Peyer's patch (tissue), 4 donors: ENCODE measurements at places on chromosomes 2 and 18. TPM values are rescaled to one million over a fixed set of nuclear protein-coding genes. Genes with fewer than 3 reads are reported as not detected.
A peak's percentile ranks its signal among the peaks of the same experiment; 100 is the strongest.

DNA sequence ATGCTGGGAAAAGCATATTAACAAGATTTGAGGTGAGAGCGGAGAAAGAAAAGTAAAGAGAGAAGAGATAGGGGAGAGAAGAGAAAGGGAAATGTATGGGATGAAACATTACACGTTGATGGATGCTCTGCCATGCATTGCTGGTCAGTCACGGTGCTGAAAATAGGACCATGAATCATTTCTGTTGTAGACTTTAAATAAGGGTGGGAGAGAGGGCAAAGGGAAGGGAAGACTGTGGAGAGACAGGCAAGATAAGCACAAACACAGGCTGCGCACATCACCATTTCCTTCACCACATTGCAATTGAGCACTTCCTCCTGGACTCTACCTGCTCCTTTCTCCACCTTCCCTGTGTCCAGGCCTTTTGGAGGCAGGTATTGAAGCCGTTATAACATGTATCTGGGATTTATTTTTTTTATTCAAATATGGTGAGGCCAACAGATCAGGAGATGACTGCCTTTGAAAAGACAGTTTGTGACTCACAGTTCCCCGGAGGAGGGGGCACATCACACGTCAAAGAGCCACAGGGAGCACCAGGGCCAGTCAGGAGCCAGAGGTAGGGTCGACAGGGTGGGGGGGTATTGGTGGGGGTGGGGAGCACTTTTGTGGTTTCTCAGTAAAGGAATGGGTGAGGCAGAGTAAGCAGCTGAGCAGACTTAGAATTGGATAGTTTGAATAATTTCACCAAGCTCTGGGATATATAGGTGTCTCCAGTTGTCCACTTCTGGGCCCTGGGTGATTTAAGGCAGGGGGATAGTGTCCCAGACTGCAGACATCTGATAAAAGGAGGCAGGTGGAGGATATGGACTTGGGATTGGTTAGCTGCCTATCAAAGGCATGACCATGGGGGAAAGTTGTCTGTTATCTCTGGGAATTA lies 372.8 kb upstream of the ST6GAL2 start:
- no peak for DNase-seq
- no peaks in the 10 kb centered on the region for H3K27me3 ChIP-seq
- H3K4me3 ChIP-seq, result no peak overlapping the region
- no peak overlapping the region for H3K27ac ChIP-seq
- no peaks in the 10 kb centered on the region for H3K4me1 ChIP-seq
- no peaks in the 10 kb centered on the region for H3K36me3 ChIP-seq

DNA sequence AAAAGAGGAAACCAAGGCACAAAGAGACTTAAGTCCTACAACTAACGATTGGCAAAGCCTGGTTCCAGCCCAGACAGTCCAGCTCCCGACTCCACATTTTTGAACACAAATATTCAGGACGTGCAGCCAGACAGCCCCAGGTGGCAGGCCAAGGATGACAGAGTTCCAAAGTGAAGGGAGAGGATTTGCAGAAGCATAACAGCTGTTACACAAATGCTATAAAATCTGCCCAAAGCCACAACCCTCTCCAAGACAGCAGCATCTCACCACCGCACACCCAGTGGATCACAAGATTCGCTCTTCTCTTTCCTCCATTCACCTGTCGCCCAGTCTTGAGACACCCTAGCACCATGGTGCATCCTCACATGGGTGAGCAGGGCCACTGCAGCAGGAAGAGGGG lies 227.1 kb upstream of the ID2 start:
- H3K4me1 ChIP-seq, result peaks cover 11% of the 10 kb centered on the region
- H3K36me3 ChIP-seq, result no peaks in the 10 kb centered on the region
- H3K27me3 ChIP-seq, result no peaks in the 10 kb centered on the region
- no peak overlapping the region for H3K4me3 ChIP-seq
- H3K27ac ChIP-seq, result no peak overlapping the region

GRCh38 chr2:28821295-28821958 lies 10.8 kb downstream of the SPDYA start:
- DNase-seq, result peak; percentile 80
- H3K4me1 ChIP-seq, result no peaks in the 10 kb centered on the region
- no peak overlapping the region for H3K4me3 ChIP-seq

CCDC102B gene
- 3.5 TPM for total RNA-seq

ANKRD30B gene
- not detected for total RNA-seq
